ENCODE measurements at places on chromosomes 5 and 9.
A peak's percentile ranks its signal among the peaks of the same experiment; 100 is the strongest.

- DNase-seq = no peak
These were observed 8.8 kb downstream of the LHFPL2 start for GRCh38 chr5:78639791-78640190.

- no peak for DNase-seq
These were observed 71.3 kb downstream of the GLIS3 start for GRCh38 chr9:4228606-4229005.

- DNase-seq = no peak
These were observed 808.1 kb downstream of the EFNA5 start for GRCh38 chr5:106862450-106863193.

DNA sequence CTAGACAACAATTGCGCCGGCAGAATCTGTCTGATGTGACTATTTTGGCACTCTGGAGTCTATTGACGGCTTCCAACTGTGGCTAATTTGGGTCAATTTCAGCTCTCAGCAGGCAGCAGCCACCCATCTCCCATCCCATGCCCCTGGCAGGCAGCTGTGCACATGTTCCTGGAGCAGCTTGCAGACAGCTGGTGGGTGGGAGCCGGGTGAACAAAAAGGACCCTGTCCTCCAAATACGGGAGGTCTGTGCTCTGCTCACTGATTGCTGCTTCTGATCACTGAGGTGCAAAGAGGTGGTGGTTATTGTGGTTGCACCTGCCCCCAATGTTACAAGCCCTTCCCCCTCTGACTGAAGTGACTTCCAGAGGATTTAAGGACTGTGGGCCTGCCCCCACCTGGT, 45.0 kb upstream of the N4BP3 start:
- no peak for DNase-seq

GRCh38 chr9:6440405-6440804, 27.4 kb downstream of the UHRF2 start:
- no peak for DNase-seq

GRCh38 chr5:52989781-52990527, 802 bp downstream of the ITGA2 start:
- DNase-seq = peak; percentile 15

DNA sequence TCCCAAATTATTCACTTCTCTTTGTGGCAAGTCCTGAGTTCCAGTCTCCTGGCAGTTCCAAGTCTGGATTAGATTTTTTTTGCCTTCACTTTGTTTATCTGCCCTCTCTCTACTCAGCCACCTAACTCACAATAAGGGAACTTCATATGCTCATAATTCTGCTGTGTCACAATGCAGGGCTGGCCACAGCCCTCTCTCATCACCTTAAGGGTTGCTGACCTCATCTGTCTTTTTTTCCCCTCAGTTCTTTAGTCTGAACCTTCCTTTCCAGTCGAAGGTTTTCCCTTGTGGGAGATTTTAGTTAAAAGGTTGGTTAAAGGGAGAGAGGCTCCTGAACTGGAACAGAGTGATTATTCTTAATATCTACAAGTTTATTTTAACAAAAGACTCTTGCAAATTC, 4.1 kb downstream of the BAG1 start:
- DNase-seq = no peak

DNA sequence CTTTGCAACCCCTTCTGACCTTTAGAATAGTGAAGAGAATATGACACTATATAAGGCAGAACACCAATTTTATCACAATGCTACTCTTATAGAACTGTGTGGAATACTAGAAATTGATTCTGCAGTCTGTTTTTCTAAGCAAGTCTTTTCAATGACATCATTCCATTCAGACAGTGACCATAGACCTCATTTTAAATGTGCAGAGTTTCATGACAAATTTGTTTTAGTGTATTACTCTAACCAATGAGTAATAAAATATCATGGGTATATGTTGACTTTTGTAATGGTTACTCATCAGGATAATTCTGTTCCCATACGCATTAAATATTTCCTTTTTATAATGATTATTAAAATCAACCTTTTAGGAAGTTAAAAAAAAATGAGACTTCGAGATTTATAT, 219.9 kb downstream of the COX7C start:
- DNase-seq = no peak

- DNase-seq = no peak
These were observed 23.6 kb downstream of the ARPC5L start for GRCh38 chr9:124885551-124885950.

- DNase-seq = no peak
These were observed 92.9 kb downstream of the ANKRD18A start for GRCh38 chr9:38527503-38527902.

DNA sequence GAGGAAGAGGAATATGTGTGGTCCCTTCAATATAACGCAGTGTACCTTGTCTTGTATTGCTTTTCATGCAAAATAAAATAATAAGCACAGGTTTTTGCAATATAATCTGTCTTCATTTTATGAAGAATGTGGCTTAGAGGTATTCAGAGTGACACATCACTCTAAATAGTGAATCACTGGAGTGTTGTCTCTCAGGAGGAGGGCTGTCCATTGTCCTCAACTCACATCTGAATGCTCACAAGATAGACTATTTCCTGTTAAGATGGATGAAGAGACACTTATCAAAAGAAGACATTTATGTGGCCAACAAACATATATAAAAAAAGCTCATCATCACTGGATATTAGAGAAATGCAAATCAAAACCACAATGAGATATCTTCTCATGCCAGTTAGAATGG, 1147.5 kb upstream of the C9orf72 start:
- DNase-seq = no peak

DNA sequence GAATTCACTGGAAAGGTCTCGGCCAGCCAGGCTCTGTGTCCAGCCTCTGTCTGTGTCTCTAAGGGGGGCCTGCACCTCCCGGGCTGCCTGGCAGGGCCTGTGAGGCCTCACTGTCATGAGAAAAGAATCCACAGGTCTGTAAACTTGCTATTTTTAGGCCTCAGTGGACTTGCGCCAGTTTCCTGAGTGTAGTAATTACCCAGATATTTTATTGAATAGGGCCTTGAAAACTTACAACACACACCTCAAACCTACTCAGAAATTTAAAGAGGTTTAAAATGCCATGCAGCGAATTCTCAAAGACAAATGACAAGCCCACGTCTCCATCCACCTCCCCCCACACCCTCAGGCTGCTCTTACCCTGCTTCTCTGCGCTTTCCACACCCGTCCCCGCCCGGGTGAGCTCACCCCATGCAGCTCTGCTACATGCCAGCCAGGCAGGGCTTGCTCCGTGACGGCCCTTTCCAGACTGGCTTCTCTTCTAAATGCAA, 8.8 kb upstream of the TENT4A start:
- no peak for DNase-seq

DNA sequence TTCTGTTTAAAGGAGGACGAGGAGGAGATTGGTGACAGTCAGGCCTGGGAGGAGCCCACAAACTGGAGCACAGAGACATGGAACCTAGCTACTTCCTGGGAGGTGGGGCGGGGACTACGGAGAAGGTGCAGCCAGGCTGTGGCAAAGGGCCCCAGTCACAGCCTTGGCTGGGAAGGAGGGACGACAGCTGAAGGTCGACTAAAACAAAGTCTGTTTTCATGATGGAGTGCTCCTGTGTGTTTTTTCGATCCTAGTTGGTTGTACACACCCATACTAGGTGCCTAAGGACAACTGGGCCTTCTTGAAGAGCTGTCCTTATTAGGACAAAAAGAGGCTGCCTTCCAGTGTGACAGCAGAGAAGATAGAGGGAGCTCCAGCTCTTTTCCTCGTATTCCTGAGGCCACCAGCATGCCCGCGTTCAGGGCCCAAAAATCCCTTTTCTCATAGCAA, 2.9 kb downstream of the CCDC107 start:
- no peak for DNase-seq

- DNase-seq = no peak
These were observed 58.8 kb downstream of the GNG10 start for GRCh38 chr9:111720174-111720573.

Data from activated CD4-positive, alpha-beta T cell treated with anti-CD3 and anti-CD28 coated beads for 1 hour (primary cell).